Activated CD4-positive, CD25-positive, alpha-beta regulatory T cell treated with anti-CD3 and anti-CD28 coated beads, Interleukin-2, amount 50 U/mL, for 16 hours (primary cell): ENCODE measurements at places on chromosomes 1 and 21.

GRCh38 chr1:212816567-212817278 is 25.0 kb downstream of the TATDN3 start:
- no peak for DNase-seq

DNA sequence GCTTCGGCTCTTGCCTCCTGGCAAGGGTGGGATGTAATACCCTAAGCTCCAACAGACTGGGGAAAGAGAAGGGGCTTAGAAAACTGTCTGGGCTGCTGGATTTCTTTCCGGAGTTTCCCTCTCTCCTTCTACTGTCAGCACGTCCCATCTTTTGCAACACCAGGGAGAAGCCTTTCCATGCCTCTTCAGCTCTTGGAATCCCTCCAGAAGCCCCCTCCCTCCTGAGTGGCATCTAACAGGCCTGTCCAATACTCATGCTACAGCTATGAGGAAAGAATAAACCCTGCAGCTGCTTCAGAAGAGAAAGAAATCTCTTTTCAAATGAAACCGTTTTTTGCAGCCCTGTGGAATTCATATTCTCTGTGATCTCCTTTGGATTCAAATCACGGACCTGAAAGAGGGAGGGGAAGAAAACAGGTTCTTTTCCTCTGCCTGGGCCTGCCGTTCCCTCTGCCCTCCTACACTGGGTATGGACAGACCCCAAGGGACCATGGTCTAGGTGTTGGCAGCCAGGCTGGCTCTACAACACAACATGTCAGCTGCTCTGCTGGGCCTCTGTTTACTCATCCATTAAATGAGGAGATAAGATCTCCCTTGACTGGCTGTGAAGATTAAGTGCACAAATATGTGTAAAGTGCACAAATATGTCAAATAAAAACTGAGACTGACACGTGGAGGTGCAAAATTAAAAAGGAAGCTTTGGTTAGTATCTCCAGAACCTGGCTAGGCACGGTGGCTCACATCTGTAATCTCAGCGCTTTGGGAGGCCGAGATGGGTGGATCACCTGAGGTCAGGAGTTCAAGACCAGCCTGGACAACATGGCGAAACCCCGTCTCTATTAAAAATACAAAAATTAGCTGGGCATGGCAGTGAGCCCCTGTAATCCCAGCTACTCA is 6.0 kb upstream of the CAPN2 start:
- DNase-seq: no peak

- no peak for DNase-seq
These were observed 210.9 kb downstream of the DSCAM start for GRCh38 chr21:40636026-40636425.

DNA sequence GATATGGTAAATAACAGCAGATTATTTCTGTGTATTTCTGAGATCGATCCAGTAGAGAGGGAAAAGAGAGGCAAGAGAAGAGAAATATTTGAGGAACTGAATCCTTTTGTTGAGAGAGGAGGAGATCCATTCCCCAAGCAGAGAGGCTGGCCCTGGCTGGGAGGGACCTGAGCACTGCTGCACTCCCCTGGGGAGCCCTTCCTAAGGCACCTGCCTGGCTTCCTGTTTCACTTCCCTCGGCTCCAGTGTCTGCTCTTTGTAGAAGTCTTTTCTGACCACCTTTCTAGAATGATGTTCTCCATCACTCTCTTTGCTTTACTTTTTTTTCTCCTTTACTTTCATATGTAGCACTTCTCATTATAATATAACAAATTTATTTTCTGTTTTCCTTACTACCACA is 42.3 kb upstream of the SLC6A9 start:
- DNase-seq: no peak
